ENCODE measurements at places on chromosomes 13 and 19.
A peak's percentile ranks its signal among the peaks of the same experiment; 100 is the strongest.

GRCh38 chr19:52453324-52454094 is at the start of gene ZNF578:
TSS of gene ZNF578 (plus strand) at chr19:52453553. CDS start at chr19:52501846, 48,293 bp downstream.
- DNase-seq, result peak; percentile 87

DNA sequence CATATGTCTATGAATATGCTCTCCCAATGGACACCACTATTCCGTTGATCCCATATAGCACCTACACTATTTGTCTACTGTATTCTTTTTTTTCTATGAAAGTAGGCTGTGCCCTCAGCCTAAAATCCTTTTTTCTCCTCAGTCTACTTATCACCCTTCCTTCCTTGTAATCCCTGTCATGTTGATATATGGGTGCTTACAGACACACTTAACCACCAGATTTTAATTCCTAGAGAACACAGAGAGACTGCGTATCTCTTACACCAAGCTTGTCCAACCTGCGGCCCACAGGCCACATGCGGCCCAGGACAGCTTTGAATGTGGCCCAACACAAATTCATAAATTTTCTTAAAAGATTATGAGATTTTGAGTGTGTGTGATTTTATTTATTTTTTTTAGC is 101.1 kb downstream of the ZAR1L start:
- no peak for DNase-seq

- DNase-seq, result no peak
Observed at GRCh38 chr19:42316223-42317211, 3.4 kb downstream of the TMEM145 start.

DNA sequence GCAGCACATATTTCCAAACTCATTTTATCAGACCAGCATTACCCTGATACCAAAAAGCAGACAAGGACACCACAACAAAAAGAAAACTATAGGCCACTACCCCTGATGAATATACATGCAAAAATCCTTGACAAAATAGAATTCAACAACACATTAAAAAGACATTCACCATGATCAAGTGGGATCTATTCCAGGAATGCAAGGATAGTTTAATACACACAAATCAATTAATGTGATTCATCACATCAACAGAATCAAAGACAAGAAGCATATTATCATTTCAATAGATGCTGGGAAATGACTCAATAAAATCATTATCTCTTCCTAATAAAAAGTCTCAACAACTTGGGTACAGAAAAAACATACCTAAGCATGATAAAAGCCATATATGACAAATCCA is 11.2 kb downstream of the ZNF347 start:
- DNase-seq, result no peak

DNA sequence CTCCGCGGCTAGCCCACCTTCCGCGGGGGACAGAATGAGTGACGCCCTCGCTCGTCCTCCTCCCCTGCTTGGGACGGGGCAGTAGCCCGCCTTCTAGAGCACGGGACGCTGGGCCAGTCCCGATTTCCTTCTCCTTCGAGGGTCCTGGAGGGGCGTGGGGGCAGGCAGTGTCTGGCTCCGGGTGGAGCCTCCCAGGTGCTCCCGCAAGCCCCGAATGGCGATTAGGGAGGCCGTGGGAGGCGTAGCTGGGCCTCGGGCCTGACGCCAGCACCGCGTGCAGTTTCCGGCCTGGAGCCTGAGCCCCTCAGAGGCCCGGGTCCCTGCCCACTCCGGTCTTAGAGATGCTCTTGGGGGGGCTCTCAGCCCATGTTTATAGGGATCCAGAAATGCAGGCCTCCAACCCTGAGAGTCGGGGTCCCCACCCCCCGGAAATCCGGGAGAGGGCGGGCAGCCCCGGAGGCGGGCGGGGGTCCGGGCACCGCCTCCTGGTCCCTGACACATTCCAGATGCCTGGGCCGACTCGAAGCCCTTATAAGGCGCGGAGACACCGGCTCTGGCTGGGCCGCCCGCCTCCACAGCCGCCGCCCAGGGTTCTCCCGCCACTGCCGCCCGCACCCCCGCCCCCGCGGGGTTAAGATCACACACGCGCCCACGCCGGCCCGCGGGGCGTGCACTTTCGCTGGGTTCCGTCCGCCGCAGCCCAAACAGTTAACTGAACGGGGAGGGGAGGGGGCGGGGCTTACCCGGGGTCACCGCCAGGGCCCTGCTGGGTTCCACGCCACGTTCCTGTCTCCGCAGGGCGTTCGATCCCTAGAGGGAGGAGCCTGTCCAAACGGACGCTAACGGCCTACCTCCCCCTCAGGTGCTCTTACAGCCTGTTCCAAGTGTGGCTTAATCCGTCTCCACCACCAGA is 1.5 kb downstream of the MYADM start:
- peak; percentile 80 for DNase-seq

- DNase-seq, result no peak
Observed at GRCh38 chr19:39531834-39532232, 819 bp downstream of the EID2B start.

GRCh38 chr19:48378194-48378570 is 13.2 kb downstream of the KDELR1 start:
- no peak for DNase-seq

DNA sequence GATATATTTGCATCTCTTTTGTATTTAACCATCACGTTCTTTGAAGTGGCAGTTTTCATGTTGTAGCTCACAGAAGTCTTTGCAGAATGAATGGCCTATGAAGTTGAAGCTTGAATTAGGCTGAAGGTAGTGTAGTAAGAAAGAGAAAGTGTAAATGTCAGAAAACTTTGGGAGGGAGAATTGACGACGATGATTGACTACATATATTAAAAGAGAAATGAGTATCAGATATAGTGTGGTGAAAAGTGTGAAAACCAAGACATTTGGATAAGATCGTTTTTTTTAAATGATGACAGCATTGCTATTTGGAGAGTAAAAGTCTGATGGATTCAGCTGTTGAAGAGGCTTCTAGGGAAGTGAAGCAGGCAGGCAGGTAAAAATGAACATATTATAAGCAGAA is 14.6 kb upstream of the GPC5 start:
- no peak for DNase-seq

DNA sequence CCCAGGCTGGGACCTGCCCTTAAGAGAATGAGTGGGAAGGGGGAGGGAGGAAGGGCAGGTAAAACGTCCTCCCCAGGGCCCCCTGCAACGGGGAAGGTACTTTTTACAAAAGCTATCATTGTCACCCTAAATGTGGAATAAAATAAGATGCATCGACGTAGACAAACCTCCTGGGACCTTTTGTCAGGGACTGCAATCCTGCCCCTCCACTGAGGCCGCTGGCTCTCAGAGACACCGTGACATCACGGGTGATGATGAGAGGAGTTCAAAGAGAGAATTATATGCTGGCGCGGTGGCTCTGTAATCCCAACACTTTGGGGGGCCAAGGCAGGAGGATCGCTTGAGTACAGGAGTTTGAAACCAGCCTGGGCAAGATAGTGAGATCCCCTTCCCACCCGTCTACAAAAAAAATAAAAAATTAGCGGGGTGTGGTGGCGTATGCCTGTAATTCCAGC is 1.8 kb upstream of the MYBPC2 start:
- no peak for DNase-seq

- DNase-seq, result no peak
Observed at GRCh38 chr19:30333291-30334065, 38.7 kb upstream of the ZNF536 start.

GRCh38 chr19:7622933-7623685 is 6.2 kb downstream of the XAB2 start:
- DNase-seq, result no peak

GRCh38 chr13:113783200-113783881 is 24.3 kb downstream of the TMEM255B start:
- DNase-seq, result no peak

DNA sequence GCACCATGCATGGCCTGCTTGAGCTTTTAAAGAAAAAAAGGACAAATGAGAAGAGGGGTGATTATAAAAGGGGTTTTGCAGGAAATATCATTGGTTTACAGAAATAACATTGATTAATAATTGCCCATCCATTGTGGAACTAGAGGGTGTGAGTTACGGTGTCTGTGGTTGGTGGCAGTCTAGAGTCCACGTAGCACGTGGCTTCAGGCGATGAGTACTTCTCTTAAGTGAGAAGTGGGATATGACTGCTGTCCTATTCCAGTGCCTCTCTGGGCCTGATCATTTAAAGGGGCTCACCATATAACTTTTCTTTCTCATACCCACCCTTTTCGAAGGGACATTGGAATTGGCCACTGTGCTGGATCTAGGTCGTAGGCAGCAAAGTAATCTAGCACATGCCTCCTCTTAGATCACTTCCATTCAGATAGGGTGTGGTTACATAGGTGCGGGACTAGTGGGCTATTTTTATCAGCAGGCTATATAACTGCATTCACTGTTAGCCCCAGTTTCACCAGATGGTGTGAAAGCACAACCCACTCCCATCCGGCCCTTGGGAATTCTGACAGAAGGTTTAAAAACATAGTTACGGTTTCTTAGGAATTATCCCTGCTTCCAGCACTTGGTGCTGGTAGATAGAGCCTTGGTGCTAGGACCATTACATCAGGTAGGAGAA is 19.9 kb downstream of the PPP5C start:
- DNase-seq, result no peak

- peak; percentile 84 for DNase-seq
Observed at GRCh38 chr13:29457299-29457698, 138.2 kb downstream of the SLC7A1 start.

- DNase-seq, result no peak
Observed at GRCh38 chr13:37114250-37114649, 8.8 kb upstream of the CSNK1A1L start.

- no peak for DNase-seq
Observed at GRCh38 chr13:78594456-78594975, 8.8 kb downstream of the POU4F1 start.

DNA sequence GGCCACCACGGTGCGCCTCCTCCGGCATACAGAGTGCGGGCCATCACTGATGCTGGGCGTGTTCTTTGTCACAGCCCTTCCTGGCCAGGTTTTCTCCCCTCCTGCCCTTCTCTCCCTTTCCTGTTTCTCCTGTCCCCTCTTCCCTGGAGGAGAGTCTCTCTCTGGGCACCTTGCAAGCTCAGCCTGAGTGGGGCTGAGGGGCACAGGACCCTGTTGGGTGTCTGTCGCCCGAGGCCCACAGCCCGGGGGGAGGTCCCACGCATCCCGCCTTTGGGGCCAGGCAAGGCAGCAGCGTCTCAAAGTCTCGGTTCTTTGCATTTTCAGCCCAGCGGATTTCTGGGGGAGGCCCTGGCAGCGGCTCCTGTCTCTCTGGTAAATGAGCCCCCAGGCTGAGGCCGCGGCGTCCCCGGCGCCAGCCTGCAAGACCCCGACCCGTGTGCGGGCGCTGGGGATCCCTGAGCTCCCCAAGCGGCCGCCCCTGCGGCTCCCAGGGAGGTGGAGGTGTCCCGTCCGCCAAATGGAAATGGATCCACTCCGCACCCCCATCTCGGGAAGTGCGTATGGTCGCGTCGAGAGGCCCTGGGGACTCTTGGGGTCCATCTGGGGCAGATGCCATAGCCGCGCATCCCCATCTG is 47.2 kb downstream of the COMP start:
- DNase-seq, result no peak

DNA sequence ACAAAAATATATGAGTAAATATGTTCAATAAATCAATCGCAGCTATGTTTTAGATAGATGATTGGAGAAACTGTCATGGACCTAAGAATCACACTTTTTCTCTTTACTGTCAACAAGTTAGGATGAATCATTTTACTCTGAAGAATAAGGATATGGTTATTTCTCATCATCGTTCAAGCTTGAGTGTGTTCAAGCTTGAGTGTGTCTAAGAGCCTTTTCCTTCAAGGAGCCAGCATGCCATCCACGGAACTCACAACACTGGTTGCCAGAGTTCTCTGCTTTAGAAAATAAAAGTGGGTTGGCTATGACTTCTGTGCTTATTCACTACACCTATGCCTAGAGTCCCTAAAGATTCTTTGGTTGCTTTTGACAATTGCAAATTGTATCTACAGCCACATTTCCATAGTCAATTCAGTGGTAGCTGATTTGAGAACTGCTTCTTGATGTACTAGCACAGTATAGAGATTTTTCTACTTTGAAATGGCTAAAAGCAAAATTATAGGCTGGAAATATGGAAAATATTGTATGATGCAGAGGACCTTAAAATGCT is 58.1 kb upstream of the SCEL start:
- no peak for DNase-seq

DNA sequence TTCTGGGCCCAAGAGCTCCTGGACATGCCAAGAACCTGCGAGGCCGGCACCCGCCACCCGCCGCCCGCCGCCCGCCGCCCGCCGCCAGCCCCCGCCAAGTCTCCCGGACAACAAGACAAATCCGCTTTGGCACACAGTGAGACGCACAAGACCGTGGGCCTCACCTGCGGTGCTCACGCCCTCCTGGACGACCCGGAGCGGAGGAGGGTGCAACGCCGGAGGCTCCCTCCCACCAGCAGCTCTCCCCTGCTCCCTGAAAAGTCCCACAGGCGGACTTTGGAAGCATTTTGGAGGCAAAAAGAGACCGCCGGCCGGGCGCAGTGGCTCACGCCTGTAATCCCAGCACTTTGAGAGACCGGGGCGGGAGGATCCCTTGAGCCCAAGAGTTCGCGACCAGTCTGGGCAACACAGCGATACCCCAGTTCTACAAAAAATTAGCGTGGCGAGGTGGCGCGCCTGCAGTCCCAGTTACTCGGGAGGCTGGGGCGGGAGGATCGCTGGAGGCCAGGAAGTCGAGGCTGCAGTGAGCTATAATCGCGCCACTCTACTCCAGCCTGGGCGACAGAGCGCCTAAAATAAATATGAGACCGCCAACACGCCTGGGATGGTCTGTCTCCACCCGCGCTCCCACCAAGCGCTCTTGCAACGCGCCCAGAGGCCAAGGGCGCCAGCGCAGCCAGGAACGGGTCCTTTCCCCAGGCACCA is 783 bp downstream of the RHPN2 start:
- DNase-seq, result no peak

GRCh38 chr19:1384478-1385110 is 887 bp downstream of the NDUFS7 start:
- DNase-seq, result no peak

GRCh38 chr13:32381539-32381938 is 46.4 kb downstream of the N4BP2L1 start:
- DNase-seq, result peak; percentile 27

- no peak for DNase-seq
Observed at GRCh38 chr19:56137405-56137804, 3.7 kb upstream of the ZNF444 start.

DNA sequence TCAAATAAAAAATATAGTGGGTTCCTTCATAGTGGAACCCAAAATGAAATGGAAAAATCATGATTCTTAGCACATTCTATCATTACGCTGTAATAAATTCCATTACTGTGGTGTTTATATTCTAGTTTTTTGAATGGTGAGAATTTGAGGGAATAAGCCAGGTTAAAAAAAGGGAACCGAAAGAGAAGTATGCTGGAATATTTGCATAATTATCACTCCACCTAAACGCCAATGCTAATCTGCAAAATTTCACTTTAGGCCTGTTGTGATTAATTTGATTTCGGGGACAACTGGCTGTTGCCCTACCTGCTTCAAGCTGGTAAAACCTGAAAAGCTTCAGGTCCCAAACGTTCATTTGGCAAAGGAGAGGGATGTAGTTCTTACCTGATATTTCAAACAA is 32.1 kb upstream of the SCEL start:
- DNase-seq, result no peak
